ENCODE measurements at places on chromosomes 6 and 20. TPM values are rescaled to one million over a fixed set of nuclear protein-coding genes. Genes with fewer than 3 reads are reported as not detected.

DNA sequence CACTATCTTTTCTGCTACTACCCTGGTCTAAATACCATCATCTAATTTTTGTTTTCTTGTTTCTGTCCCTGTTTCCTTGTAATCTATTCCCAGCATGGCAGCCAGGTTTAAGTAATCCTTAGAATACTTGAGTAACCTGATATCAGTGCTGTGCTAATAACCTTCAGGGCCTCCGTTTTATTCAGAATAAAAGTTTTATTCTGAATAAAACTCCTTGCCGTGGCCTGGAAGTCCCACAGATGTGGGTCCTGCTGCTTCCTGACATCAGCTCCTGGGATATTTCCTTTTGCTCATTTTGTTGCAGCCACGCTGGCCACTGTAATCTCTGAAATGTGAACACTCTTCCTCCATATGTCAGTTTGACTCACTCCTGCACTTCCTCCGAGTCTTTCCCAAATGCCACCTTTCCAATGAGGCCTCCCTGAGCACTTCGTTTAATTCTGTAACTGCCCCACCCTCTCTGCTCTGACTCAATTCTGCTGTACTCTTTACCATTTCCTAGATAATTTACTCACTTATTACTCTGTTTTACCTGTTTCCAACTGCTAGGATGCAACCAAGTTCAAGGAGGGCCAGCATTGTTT is 114.0 kb upstream of the FOXA2 start:
- H3K27ac ChIP-seq: no peak overlapping the region
- DNase-seq: no peak
- no peaks in the 10 kb centered on the region for H3K4me1 ChIP-seq
- H3K36me3 ChIP-seq: no peaks in the 10 kb centered on the region
- no peaks in the 10 kb centered on the region for H3K27me3 ChIP-seq

DNA sequence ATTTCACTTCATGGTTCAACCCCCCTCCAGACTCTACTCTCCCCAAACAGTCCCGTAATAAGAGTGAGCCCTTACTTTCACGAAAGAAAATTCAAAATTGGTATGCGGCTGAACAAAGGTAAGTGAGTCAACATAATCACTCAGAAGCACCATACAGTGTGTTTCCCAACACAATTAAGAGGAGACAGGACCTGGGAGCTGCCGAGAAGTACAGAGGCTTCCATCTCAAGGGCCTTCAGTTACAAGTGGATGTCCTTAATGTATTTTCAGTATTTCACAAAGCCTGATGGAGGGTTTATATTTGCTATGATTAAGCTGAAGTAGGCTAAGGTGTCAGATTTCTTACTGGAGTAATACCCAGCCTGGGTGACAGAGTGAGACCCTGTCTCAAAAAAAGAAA is 51.1 kb downstream of the MYO6 start:
- H3K27ac ChIP-seq: no peak overlapping the region
- H3K27me3 ChIP-seq: no peaks in the 10 kb centered on the region
- no peak overlapping the region for H3K4me3 ChIP-seq
- no peak for DNase-seq
- no peaks in the 10 kb centered on the region for H3K36me3 ChIP-seq
- no peaks in the 10 kb centered on the region for H3K4me1 ChIP-seq

- peaks cover 10% of the 10 kb centered on the region for H3K4me1 ChIP-seq
- DNase-seq: peak; percentile 31
- no peaks in the 10 kb centered on the region for H3K36me3 ChIP-seq
- H3K27ac ChIP-seq: no peak overlapping the region
Observed at GRCh38 chr20:43749734-43750294, 23.0 kb upstream of the GTSF1L start.

DNA sequence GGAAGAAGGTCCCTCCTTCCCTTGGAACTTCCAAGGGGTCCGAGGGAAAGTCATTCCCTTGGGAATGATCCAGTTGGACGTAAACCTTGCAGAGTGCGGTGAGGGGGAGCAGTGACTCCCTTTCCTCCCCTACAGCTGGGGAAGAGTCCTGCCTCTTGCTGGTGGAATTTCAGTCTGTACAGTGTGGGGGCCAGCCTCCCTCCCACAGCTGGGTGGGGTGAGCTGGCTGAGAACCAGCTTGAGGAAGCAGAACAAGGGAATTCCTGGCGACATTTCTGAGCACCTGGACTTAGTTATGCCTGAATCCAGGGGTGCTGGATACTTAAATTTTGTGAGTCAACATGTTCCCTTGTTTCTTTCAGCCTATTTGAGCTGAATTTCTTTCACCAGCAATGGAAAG is 152.0 kb downstream of the ANKRD60 start:
- H3K27me3 ChIP-seq: peaks cover 3% of the 10 kb centered on the region
- DNase-seq: peak; percentile 31
- no peaks in the 10 kb centered on the region for H3K36me3 ChIP-seq

DNA sequence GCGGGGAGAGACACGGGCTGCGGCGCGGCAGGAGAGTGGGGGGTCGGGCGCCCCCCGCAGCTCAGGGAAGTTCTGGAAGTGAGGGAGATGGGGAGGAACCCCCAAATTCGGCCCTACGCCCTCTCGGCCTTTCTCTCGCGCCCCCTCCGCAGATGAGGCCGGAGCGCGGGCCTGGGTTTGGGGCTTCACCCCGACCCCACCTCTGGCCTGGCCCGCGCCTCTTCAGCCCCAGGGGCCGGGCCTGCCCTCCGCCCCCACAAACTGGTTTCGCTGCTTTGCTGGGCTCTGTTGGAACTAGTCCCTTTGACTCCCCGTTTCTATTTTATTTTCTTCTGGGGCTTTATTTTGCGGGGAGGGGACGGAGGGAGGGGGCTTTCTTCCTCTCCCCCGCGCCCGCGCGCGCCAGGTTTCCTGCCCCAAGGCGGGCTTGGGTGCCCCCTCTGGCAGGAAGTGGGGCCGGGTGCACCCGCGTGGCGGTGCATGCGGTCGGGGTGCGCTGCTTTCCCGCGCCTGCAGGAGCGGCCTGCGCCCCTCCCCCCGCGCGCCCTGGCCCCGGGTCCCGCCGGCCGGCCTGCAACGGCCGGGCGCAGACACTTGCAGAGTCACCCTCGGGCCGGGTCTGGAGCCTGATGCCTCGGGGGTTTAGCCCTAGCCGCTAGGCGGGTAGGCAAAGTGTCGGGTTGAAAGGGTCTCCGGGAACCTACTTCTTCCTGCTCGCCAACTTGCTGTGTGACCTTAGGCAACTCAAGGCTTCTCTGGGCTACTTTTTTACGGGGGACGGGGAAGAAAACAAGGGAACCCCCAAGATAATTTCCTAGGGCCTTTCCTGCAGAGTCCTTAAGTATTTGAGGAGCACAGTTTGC is 1.3 kb downstream of the HMGA1 start:
- peaks cover 18% of the 10 kb centered on the region for H3K4me1 ChIP-seq
- peak overlapping the region; percentile 42 for H3K27ac ChIP-seq
- H3K36me3 ChIP-seq: peaks cover 5% of the 10 kb centered on the region
- DNase-seq: peak; percentile 34

DNA sequence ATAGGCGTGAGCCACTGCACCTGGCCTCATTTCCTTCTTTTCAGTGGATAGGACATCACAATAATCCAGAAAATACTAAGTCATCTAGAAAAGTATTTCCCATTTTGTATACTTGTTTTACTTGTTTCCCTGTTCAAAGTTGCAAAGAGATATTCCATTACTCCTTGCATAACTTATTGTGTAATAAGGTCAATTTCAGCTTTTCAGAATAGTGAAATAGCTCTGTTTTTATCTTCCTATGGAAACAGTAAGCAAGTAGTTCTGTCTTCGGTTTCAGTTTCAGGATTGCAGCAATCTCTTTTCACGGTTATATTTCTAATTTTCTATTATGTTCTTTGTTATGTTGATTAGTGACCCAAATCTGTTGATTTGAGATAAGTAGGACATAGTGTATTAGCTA is 6.0 kb downstream of the STX11 start:
- peak overlapping the region; percentile 35 for H3K27ac ChIP-seq
- DNase-seq: peak; percentile 56
- peaks cover under 1% of the 10 kb centered on the region for H3K27me3 ChIP-seq
- no peaks in the 10 kb centered on the region for H3K36me3 ChIP-seq

DNA sequence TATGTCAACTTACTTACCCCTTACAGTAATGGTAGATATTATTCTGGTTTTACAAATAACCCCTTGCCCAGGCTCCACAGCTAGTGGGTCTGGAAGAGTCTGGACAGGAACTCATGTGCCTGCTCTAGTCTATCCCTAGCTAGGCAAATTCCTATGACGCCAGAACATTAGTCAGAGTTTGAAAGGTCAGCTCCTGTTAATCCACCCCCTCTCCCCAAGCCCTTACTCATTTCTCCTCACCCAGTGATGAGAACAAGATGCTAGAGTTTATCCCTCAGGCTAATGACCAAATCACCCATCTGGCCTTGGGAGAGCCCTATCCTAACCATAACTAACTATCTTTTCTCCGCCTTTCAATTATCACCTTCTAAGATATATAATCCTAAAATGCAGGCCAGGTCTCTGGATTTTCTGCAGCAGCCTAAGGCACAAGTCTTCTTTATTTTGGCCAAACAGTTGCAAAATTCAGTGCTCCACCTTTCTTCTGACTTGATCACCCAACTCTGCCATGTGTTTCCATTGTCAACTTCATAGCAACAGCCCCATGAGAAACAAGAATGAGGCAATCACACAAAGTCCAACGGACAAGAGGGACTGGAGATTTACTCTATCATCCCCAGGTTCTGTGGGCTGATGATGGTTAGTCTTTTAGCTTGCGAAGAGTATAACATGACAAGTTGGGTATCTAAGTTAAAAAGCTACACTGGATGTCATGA is 113.3 kb downstream of the TASP1 start:
- DNase-seq: no peak
- H3K27me3 ChIP-seq: no peaks in the 10 kb centered on the region
- peaks cover 15% of the 10 kb centered on the region for H3K36me3 ChIP-seq

The NSFL1C gene
- 28.9 TPM for total RNA-seq

The RPS6KA2 gene
- total RNA-seq: 15.4 TPM

The TMEM200A gene
- 9.2 TPM for total RNA-seq

The KHDC1 gene
- total RNA-seq: 2.3 TPM

The GNMT gene
- 0.22 TPM for total RNA-seq
